ENCODE measurements at places on chromosomes 7 and 10. TPM values are rescaled to one million over a fixed set of nuclear protein-coding genes. Genes with fewer than 3 reads are reported as not detected.

- DNase-seq, result no peak
Observed at GRCh38 chr10:81569488-81569887, 305.5 kb upstream of the NRG3 start.

Gene PEX1
- total RNA-seq, result 29.0 TPM

GRCh38 chr7:23945472-23945871 lies 235.5 kb downstream of the STK31 start:
- no peak for DNase-seq

GRCh38 chr10:12333380-12334185 lies 15.8 kb upstream of the CAMK1D start:
- DNase-seq, result peak; percentile 50

DNA sequence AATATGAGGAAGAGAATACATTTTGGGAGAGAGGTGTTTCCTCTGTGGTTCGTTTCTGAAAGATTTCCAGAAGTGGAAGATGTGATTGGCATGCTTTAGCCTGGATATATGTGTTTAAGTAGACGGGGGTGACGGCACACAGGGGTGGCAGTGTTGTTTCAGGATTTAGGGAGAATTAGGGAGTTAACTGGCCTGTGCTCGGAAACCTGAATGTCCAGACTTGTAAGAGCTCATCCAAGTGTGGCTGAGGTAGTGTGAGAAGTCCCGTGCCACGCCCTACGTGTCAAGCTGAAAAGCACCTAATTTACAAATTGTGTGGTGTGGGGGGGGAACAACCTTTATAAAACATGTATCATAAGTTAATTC lies 1.1 kb downstream of the RALA start:
- DNase-seq, result peak; percentile 43

Gene CLDN12
- 22.7 TPM for total RNA-seq

Gene GATAD1
- total RNA-seq, result 31.1 TPM
